ENCODE measurements at places on chromosomes 1 and 21.
A peak's percentile ranks its signal among the peaks of the same experiment; 100 is the strongest.

DNA sequence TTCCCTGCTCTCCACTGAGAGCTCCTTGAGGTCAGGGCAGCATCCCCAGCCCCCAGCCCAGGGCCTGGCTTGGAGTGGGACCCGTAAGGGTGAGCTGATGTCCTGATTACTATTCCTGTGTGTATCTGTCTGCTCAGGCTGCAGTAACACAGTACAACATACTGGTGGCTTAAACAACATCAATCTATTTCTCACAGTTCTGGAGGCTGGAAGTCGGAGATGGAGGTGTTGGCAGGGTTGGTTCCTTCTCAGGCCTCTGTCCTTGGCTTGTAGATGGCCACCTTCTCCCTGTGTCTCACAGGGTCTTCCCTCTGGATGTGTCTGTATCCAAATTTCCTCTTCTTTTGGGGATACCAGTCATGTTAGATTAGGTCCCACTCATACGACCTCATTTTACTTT, 246.4 kb upstream of the POU3F1 start:
- ATAC-seq = no peak

- no peak for ATAC-seq
Observed at GRCh38 chr1:246000638-246001015, 506.5 kb downstream of the SMYD3 start.

GRCh38 chr1:38787041-38787440, 72.5 kb downstream of the RRAGC start:
- no peak for ATAC-seq

DNA sequence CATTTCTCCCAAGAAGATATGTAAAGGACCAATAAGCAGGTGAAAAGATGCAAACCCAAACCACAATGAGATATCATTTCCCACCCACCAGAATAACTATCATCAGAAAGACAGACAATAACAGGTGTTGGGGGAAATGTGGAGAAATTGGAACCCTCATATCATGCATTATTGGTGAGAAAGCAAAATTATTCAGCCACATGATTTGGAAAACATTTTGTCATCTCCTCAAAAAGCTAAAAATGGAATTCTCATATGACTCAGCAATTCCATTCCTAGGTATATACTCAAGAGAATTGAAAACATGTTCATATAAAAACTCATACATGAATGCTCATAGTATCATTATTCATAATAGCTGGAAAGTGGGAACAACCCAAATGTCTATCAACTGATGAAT, 25.1 kb upstream of the RNF186 start:
- no peak for ATAC-seq

DNA sequence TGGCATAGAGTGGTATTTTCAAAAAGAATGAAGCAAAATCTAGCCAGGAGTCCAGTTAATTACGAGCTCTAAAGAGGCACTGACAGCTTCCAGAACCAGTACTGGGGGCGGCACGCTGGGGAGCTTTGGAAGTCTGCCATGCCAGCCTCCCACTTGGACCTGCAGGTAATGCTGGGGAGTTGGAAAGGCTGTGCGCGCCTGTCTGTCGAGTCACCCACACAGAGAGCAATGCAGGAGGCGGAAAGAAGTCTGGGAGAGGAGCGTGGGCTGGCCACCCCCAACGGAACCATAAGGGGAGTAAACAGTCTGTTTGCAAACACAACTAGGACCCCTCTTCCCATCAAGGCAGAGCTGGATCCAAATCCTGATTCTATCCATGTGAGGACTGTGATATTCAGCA, 84.5 kb downstream of the BEND5 start:
- no peak for ATAC-seq

DNA sequence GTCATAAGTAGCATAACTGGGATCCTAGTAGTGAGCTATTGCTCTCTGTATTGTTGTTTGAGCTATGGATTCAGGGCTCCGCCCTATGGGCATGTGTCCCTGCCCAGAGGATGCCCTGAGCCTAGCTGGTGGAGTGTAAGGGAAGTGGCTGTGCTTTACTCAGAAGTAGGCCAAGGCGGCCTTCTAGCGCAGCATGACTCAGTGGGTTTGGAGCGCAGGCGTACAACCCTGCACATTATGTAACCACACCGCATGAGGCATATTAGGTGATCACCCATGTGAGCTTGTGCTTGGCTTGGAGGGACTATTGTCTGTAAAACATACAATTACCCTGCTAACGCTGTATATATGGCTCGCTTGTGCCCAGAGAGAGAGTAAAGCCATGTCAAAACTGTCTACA, 11.1 kb upstream of the UBE2U start:
- ATAC-seq = no peak

DNA sequence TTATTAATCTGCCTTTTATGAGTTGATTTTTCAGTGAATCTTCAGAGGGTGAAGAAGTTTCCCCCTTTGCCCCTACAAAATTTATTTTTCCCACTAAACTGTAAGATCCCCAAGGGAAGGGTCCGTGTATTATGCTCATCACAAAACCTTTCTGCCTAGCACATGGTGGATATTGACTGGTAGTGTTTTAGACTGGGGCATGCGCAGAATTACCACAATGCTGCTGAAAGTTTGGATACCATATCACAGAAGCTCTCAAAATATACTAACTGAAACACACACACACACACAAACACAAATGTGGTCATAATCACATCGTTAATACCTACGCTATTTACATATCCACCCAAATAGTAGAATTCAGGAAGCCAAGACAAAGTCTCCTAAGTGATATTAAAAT, 28.0 kb upstream of the DMRTB1 start:
- ATAC-seq = no peak

DNA sequence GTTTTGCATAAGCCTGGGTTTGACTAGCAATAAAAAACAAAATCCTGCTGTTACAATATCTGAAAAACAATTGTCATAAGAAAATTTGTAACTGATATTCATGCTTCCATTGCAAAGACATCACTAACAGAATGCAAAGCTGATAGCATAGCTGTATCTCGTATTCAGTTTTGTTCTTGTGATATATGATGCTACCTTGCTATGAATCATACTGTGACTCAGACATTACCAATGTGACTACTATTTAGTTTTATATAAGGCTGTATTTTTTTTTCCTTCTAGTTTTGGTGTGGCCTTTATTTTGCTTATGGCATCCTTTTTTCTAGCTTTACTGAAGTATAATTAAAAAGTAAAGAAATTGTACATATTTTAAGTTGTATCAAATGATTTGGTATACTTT, 1381.8 kb downstream of the MRPL39 start:
- no peak for ATAC-seq

DNA sequence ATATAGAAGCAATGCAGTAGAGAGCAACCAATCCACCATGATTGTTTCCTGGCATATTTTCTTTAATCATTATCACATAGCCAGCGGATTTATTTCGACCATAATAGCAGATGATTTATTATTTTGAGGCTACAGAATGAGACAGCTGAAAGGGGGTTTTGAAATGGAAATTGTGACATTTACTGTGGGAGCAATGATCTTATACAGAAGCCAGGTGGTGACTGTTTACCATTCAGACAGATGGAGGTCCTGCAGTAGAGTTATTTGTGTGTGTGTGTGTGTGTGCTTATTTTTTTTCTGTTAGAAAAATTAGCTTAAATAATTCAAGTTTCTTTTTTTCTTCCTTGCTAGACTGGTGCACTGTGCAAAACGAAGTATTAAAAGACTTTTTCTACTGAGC, 1784.5 kb downstream of the MRPL39 start:
- ATAC-seq = peak; percentile 99

GRCh38 chr1:150066838-150067183, 765 bp upstream of the VPS45 start:
- peak; percentile 39 for ATAC-seq
